Head of caudate nucleus (tissue), 42 donors: ENCODE measurements at places on chromosomes 6 and 20.

DNA sequence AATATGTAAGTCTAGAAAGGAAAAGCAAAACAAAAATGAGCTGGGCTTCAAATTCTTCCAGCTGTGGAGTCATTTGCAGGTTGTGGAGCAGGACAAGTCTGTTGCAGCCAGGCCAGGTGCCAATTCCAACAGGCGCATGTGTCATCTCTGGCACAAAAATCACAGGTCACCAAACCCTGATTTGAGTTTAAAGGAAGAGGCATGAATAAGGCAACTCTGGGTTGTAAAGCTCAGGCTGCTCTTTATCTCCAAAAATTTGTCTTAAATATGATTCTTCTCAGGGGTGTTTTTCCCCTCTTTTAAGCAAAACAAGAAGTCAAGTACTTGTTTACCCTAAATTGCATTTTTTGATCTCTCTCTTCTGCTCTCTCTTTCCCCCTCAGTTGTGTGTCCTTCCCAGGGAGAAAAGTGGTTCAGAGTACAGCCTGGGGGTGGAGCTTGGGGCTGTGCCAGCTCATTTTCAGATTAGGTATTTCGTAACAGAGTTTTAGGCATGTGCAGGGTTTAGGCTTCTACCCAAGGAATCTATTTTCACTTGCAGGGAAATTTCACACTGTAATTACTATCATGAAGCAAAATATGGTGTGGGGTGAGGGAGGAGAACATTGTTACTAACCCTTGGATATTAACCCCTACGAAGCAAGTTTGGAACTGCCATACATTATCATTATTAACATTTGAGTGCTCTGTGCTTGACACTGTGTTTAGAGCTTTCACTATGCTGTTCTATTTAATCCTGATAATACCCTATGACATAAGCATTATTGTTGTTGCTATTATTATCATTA lies 8.3 kb upstream of the NCOA3 start:
- no peak for DNase-seq

- peak; percentile 35 for DNase-seq
These were observed 24.4 kb downstream of the QKI start for GRCh38 chr6:163438940-163439335.

GRCh38 chr6:52725143-52725534 lies 38.1 kb downstream of the GSTA2 start:
- no peak for DNase-seq

DNA sequence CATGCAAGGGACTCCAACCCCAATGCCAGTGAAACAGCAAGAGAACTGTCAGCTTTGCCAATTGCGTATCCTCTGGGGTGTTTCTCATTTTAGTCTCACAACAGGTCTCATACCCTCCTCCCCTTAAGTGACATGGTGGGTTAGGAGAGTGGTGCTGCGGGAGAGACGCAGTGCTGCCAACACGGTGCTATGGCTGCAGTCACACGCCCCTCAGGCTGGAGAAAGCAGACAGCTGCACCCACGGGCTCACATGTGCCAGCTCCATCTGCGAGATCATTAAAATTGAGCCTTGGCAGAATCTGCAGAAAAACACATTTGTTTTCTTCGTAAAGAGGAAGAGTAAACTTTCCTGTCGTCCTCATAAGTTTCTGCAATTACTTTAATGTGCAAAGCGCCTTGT lies 114.7 kb downstream of the ANKRD60 start:
- DNase-seq = no peak

DNA sequence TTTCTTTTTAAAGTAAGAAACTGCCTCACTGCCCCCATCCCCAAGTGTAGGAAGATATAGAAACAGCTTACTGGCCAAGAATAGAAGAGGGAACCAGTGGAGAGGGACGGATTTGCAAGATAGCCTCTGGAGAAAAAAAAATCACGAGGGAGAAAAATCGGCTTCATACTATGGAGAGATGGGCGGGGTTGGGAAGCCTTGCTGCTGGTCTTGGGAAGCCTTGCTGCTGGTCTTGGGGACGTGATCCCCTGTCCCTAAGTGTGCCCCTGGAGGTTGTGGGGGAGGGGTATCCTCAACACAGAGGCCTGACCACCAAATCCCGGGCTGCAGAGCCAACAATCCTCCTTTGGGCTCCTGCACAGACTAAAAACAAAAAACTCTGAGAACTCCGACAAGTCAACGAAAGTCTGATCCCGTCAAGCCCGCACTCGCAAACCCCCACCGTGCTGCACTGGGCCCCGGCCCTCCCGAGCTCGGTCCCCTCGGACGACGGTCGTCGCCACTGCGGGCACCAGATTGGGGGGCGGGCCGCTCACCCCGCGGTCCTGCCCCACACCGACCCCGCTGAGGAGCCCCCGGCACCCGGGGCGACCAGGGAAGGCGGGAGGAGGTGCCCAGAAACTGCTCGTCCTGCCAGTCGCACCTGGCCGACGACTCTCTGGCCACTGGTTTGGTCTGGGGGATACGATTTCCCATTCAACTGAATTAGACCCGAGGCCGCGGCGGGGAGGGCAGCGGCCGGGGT lies 750 bp downstream of the MAP7 start:
- peak; percentile 21 for DNase-seq

DNA sequence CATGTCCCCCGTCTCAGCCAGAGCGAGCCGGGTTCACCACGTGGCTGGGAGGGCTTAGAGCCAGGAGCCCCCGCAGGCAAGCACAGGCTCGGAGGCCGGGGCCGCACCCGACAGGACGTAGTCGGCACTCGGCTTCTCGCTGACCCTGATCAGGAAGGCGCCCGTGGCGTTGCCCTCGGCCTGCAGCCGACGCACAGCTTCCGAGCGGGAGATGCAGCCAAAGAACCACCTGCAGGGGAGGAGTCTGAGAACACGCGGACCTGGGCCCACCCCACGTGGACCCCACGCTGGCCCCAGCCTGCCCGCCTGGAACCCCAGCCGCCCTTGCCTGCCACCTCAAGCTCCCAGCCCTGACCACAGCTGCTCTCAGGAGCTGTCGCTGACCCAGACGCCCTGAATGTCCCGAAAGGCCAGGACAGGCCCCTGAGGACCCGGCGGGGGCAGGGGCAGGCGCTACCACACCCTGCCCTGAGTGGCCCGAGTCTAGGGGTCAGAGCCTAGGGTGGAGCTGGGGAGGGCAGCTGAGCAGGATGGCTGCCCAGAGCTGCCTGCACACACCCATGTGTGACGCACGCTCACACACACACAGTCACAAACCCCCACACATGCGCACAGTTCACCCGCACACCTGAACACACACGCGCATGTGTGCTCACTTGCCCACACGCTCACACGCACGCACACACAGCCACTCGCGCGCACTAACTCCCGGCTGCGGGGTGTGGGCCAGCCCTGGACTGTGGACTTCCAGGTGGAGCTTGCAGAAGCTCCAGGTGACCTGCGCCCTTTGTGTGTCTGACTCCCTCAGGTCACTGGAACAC lies 2.1 kb downstream of the PTK6 start:
- DNase-seq = no peak

- DNase-seq = no peak
These were observed 19.6 kb downstream of the MARCKS start for GRCh38 chr6:113876695-113877094.

- no peak for DNase-seq
These were observed 123.7 kb upstream of the FOXQ1 start for GRCh38 chr6:1188199-1188598.
